Posterior vena cava (tissue), 2 donors: ENCODE measurements at places on chromosomes 16 and 17. TPM values are rescaled to one million over a fixed set of nuclear protein-coding genes. Genes with fewer than 3 reads are reported as not detected.

- no peak for DNase-seq
These were observed 19.3 kb downstream of the CMTM3 start for GRCh38 chr16:66623755-66624154.

DNA sequence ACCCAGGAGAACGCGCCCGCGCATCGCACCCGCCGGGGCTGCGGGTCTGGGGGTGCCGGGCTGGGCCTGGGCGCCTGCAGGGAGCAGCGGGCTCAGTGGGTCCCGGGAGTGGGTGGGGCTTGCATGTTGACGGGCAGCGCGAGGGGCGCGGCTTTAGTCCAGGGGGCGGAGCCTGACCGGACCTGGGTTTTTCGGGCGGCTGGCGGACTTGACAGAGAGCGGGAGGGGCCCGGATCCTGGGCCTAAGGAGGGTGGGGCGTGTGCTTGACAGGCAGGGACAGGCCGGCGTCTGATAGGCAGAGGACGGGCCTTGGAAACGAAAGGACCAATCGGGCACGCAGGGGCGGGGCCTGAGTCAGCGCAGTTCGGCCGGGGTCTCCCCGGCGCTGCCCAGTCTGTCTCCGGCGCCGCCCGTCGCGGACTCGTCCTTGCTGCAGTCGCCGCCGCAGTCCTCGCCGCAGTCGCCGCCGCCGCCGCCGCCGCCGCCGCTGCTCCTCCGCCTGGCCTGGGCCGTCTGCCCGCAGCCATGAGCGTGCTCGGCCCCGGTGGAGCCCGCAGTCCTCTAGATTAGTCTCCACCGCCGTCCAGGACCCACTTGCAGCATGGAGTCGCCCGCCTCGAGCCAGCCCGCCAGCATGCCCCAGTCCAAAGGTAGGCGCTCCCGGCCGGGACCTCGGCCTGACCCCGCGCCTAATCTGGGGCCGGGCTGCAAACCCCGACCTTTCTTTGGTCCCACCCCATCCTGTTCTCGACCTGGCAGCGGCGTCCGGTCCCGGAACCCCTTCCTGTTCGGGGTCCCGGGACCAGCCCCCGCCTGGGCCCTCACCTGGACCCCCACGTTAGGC lies at the start of gene MAP2K3:
Gene MAP2K3, plus strand, starts transcription at position 393 of the 845 bp plus-strand sequence. Its CDS starts 210 bp downstream, at position 603.
- peak; percentile 100 for DNase-seq

- DNase-seq = no peak
These were observed 11.8 kb downstream of the CDC27 start for GRCh38 chr17:47177261-47177660.

GRCh38 chr17:3656755-3657587 lies 11.4 kb downstream of the TAX1BP3 start:
- DNase-seq = peak; percentile 72

DNA sequence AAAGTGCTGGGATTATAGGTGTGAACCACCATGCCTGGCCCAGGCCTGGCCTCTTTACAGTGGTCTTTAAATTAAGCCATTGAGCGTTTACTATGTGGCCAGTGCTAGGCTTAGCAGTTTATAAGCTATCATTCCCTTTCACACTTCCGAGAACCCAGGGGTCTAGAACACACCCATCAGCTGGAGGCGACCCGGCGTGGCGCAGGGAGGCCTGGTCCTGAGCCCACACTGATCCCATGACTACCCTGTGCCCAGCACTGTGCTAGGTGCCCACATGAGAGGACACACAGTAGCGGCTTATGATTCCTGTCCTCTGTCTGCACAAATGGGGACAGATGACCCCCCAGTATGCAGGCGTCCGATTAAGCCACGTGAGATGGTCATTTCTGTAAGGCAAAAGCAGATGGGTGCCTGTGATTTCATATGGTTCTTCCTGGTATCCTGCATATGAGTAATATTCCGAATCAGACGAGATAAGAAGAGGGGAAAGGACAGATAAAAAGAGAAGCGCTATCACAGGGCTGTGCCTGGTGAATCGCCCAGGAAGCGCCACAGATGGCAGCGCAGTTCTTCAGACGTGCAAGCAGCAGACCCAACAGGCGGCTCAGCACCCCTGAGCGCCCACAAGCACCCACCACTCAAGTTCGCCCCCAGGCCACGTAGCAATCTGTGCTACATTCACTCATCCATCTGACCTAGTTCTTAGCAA lies 5.3 kb downstream of the OSGIN1 start:
- no peak for DNase-seq

DNA sequence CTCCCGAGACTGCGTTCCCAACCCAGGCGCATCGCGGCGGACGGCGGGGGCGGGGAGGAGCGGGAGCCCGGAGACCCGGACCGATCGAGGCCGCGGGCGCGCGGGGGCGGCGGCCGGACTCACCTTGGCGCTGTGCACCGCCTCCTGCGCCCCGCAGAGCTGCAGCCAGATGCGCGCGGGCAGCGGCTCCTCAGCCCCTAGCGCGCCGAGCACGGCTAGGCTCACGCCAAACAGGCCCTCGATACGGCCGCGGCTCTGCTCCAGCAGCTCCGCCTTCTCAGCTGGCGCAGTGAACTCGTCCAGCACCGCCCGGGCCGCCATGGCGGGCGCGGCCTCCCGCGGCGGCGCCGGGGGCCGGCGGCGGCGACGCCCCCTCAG lies 339 bp downstream of the N4BP1 start:
- peak; percentile 90 for DNase-seq

DNA sequence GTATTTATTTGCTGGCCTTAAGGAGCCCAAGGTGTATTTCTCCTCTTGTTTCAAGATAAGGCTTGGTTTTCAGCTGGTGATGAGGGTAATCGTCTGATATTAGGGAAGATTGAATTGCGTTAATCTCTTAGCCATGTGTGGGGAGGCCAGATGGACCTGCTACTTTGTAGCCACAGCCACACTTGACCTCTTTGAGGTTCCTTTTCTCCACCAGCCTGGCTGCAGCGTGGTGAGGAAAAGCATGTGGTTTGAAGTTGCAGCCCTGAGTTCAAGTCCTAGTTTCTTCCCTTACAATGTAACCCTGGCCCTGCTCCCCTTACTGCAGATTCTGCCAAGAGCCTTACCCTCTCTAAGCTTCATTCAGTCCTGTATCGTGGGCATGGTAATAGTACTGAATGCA lies 3.1 kb downstream of the MINK1 start:
- no peak for DNase-seq

DNA sequence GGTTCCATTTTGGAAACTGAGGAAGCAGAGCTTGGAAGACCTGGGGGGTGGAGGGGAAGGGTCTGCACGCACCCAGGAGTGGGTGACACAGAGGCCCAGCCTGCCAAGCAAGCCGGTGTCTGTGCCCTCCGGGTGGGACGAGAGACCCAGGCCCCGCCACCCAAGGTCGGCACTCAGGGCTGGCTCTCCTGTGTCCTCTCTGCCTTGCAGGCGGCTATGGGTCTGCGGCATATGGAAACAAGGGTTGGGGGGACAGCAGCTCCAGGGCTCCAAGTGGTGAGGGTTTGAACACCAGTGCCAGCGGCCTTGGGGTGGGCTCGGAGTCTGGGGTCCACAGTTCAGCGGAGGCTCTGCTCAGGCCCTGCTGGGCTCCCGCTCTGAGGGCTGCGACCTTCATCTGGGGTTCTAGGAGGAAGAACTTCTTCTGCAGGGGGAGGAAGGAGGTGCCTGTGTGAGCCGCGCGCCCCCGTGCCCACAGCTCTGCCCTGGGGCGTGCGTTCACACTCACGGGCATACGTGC lies 4.6 kb upstream of the CD7 start:
- DNase-seq = no peak

DNA sequence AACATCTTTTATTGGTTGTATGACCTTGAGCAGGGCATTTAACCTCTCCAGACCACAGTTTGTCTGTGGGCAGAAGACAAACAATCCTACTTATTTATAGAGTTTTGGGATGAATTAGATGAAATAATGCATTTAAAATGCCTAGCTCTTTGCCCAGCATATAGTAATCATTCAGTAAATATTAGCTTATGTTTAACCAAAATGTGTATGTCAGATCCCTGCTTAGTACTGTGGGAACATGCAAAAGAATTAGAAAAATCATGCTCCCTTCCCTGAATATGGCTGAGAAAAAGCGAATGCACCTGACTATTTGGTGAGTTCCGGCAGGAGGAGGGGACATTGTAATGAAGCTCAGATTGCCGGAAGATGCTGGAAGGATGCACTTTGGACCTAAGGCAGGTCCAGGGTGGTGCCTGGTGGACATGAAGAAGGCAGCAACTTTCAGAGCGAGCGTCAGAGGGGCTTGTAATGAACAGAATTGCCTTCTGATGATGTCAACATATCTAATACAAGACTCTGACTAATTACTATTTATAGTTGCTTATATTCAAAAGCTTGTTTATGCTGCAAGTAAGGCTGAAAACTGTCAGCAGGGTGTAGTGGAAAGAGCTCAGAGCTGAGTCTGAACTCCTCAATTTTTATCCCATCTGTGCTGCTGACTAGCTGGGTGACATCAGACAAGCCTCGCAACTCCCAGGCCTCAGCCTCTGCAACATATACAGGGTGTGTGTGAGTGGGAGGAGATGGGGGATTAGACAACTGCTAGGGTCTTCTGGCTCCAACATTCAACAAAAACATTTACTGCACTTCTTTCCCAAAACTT lies 221.2 kb downstream of the PRKCA start:
- DNase-seq = no peak

Gene TBX6
- 0.46 TPM for total RNA-seq

DNA sequence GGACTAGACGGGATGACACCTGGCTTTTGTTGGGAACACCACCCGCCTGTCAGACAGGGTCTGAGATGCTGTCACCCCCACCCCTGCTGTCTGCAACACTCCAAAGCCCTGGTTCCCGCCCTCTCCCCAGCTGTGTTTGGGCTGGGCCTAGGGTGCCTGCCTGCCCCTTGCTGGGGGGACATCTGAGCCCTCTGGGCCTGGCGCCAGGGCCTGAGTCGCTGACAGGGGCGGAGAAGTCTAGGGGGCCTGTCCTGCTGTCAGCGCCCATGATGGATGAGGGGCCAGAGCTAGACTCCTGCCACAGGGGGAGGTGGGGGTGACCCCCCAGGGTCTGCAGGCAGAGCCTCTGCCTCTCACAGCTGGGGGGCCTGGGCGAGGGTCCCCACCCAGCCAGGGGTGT lies 7.6 kb upstream of the PKMYT1 start:
- DNase-seq = no peak

- no peak for DNase-seq
These were observed 335.2 kb upstream of the CDH11 start for GRCh38 chr16:65457084-65457483.

DNA sequence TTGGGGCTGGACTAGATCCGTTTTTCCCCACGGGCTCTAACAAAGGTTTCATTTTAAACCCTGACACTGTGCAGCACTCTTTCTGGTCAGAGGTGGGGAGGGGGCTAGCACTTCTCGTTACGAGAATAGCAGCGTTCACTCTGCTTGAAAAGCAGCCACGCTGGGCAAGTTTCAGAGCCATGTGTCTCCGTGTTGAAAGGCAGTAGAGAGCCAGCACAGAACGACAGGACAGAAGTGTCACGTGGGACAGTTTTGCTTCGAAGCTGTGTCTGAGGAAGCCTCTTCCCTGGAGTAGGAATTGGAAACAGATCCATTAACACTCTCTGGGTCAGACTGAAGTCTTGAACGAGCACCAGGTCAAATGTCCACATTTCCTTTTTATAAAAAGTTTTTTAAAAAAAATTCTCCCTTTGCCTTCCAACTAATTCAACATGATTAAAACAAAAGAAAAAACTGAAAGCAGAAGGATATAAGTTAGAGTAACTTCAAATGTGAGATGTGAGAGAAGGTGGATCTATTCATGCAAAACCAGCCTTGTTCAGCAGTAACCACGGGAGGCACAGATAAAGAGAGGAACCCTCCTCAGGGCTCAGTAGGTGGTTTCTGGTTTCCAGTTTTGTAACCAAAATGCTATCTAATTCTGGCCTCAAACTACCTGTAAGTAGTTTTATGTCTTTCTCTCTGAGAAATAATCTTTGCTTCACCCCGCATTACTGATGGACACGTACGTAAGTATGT lies 65.0 kb downstream of the SMG6 start:
- no peak for DNase-seq

Gene UNC13D
- 15.1 TPM for total RNA-seq
